ENCODE measurements at places on chromosomes 1 and 21. TPM values are rescaled to one million over a fixed set of nuclear protein-coding genes. Genes with fewer than 3 reads are reported as not detected.

The VWA5B1 gene
- total RNA-seq = not detected

The MX2 gene
- 42.6 TPM for total RNA-seq

The SLC16A4 gene
- total RNA-seq = 0.34 TPM

The KRTAP11-1 gene
- total RNA-seq = not detected

The ID3 gene
- total RNA-seq = 2.4 TPM

The OLFM3 gene
- not detected for total RNA-seq

The CIART gene
- total RNA-seq = 2.4 TPM

The NOTCH2 gene
- total RNA-seq = 74.7 TPM

DNA sequence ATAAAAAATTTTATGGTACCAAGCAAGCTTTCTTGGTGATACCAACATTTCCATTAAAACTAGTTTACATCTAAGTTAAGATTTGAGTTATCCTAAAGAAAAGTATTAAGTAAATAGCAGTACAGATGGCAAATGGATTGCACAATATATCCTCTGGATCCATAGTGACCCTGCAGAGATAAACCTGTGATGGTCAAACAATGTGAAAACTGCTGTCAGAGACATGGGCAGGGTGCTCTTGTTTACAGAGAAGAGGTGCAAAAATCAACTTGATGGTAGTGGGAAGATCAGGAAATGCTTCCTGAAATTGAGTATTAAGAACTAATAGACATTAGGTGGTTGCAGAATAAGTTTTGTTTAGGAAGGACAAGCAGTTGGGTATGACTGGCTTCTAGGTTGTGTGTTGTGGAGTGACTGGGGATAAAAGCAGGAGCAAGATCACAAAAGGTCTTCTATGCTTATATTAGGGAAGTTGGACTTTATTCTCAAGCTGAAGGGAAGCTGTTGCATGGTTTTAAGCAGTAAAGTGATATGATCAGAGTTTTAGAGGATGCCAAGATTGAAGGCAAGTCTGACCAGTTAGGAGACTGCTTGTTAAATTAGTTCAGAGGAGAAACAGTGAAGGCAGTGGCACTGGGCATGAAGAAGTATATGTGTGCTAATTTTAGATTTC lies 9.9 kb downstream of the TTC3 start:
- DNase-seq = no peak

GRCh38 chr1:62573675-62574074 lies 23.6 kb upstream of the ANGPTL3 start:
- DNase-seq = no peak

- DNase-seq = no peak
These were observed 43.0 kb upstream of the EGLN1 start for GRCh38 chr1:231465051-231465450.

DNA sequence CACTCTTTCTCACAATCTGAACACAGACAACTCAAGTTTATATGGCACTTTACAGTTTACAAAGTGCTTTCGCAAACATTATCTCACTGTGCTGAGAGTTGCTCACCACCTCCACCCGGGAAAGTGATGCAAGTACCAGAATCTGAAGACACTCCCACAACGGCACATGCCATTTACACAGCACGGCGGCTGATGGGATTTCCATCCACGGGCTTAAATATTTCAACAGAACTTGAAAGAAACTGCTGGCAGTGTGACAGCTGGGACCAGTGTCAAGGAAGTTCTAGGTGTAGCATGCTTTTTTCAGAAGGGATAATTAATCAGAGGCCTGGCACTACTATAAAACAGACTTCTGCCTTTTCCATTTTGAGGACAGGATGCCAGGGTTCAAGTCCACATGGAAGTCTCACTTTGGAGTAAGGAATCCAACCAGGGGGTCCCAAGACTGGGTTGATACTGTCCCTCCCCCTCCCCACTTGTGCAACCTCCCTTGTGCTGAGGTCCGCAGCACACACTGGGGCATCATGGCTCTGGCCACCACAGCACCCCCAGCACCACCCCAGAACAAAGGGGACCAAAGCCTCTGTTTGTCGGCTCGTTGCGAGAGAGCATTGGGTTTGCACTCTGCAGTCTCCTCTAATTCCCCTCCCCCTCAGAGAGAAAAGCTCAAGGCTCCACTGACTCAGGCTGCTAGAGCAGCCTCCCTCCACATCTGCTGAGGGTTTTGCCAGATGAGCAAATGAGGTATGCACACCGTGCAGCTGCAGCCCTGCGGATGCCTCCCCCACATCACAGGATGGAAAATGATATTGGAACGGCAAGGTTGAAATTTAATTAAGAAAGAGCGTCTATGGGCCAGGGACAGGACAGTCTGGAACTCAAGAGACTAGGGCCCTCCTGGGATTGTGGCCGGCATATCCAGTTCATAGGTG lies 154.9 kb downstream of the TGFBR3 start:
- no peak for DNase-seq

DNA sequence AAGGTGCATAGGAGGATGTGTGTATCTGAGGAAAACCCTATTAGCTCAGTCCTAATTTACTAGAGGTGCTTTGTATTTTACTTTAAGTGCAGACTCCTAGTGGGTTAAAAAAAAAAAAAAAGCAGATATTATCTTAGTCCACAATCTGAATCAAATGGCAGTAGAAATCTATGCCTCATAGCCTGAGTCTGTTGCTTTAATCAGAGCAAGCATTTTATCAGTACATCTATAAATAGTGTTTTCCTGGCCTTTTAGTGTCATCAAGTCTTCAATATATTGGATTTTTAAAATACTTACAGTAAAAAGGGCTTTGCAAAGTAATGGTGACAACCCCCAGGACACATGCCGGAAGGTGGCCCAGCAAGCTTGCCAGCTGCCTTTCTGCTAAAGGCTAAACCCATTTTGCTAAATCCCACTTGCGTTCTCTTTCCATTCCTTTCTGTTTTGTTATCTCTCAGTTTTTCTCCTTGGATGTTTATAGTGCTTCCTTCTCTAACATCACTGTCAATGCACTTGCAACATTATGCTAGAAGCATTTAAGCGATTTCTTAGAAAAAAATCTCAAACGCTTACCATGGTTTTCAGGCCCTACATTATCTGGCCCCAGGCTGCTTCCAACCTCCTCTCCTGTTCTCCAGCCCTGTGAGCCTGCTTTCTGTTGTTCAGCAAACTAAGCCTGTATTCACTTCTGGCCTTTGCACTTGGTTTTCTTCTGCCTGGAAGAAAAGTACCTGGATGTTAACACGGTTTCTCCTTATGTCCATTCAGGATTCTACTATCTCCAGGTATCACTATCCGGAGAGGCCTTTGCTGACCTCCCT lies 206.3 kb downstream of the PDE4B start:
- DNase-seq = no peak

GRCh38 chr1:209893751-209894150 lies 44.3 kb upstream of the SYT14 start:
- DNase-seq = no peak

DNA sequence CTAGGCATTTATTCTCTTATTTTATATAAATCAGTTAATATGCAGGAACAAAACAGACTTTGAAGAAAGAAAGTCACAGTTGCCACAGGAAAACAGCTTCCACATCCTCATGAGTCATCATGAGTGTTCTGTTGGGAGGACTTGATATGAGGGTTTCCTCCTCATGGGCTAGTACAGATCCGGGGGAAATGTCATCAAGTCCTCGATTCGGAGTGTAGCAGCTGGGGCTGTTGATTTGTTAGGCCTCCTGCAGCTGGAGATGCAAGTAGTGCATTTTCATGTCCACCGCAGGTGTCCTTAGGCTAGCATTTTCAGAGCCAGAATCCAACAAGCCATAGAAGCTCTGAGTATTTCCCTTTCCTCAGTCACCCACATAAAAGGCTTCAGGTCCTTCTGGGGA lies 36.7 kb downstream of the ADAM30 start:
- no peak for DNase-seq

GRCh38 chr1:221961532-221962292 lies 219.8 kb upstream of the DUSP10 start:
- peak; percentile 68 for DNase-seq

GRCh38 chr1:65668368-65668767 lies 124.3 kb upstream of the PDE4B start:
- no peak for DNase-seq

DNA sequence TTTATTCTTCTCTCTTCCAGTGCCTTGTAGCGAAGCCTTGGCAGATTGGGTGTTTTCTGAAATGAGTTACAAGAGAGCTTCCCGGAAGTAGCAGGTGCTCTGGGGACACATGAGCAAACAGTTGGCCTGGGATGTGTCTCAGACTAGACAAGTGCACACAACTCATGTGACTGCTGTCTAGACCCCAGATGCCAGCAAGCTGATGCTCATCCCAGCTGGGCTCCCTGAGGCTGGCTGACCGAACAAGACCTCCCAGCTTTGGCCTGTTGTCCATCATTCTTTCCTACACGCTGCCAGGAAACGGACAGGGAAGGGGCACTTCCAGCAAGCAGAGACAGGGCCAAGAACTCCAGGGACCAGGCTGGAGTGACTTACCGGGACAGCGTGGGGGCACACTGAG lies 18.7 kb upstream of the CSF1 start:
- no peak for DNase-seq

DNA sequence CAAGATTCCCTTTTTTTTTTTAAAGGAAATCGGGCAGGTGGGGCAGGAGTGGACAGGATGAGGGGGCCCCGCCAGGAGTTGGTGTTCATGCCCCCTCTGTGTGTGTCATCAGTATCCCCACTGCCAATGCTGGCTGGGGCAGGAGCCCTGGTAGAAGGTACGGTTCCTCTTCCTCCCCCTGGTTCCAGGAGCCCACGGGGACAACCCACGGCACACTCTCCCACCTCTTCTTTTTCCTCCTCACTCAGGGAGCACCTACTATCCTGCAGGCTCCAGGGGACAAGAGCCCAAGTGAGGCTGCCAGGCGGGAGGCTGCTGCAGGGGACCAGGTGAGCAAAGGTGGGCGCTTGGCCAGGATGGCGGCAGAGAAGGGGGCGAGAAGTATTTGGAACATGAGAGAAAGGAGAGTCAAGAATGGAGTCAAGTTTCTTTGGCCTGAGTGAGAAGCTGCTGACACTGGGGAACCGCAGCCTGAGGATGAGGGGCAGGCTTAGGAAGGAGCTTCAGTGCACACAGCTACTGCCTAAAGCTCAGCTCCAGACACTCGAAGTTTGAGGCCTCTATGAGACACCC lies 26.5 kb downstream of the ECE1 start:
- DNase-seq = no peak

DNA sequence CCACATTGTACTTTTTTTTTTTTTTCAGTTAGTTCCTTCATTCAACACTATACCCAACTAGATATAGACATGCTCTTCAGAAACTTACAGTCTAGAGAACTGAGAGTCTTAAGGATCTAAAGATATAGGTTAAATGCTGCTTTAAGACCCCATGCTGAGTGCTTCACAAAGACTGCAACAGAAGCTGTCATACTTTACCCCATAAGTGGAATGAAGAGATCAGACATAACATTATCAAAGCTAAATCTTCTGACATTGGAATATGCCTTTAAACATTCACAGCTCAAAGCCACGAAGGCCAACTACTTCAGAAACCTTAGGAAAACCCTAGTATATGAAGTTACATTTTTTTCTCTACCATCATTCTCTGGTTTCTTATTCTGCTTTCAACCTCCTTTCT lies 666.4 kb downstream of the KCNT2 start:
- no peak for DNase-seq

DNA sequence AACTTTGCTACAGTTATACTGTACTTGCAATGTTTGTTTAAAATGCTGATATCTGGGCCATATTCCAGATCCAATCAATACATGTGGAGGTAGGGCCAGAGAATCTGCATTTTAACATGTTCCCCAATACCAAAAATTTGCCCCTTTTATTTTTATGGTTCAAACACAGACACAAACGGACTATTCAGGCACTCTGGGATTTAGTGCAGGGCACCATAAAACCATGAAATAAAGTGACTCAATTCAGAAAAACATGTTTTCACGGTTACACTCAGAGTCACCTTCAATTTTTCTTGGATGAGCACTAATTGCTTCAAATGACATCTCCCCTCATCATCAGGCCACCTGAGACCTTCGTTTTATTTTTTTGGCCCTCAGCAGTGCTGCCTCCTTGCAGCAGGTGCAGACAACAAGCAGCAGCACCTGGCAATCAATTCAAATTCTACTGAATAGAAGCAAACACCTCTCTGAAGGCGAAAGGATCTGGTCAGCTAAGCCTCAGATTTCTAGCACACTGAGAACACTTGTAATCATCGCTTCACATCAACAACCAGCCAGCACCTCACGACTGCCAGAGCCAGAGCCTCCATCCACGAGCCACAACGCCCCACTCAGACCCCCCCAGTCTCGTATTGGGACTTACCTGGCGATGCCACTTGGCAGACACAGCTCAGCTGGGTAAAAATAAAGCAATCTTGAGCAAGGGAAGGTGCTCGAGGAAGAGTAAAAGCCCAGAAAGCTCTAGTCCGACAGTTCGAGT lies 1.1 kb downstream of the ERO1B start:
- DNase-seq = peak; percentile 61

DNA sequence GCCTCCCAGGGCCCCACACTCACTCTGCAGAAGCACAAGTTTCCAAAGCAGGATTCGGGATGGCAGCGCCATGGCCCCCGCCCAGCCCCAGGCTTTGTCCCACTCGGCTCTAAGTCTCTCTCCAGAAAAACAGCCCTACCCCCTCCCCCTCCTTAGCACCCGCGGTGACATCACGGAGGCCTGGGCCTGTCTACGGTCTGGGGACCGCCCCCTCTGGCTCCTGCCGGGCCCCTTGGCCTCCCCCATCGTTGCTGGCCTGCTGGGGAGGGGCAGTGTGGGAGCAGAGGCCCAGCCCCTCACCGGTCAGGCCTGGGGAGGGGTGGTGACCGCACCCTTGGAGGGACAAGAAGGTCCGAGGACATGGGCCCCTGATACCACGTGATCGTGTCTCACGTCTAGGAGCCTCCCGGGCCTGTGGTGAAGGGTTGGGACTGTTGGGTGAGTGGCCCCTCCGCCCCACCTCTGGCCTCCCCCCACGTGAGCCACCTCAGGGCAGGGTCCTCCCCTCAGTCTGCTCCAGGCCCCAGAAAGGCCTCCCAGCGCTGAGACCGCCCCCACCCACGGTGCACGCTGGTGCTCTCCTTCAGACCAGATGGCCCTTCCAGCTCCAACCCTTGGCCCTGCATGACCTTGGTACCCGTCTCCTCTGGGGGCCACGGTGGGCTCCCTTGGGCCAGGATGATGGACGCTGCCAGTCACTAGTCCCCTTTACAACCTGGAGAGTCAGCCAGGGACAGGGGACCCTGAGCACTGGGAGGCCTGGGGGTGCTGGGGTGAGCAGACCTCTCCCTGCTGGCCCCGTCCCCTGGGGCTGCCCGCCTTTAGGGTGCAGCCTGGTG lies at the start of gene MXRA8:
Gene MXRA8 (minus strand): TSS at position 123 of the 839 bp plus-strand sequence. CDS start 51 bp downstream, at position 72.
- DNase-seq = no peak

DNA sequence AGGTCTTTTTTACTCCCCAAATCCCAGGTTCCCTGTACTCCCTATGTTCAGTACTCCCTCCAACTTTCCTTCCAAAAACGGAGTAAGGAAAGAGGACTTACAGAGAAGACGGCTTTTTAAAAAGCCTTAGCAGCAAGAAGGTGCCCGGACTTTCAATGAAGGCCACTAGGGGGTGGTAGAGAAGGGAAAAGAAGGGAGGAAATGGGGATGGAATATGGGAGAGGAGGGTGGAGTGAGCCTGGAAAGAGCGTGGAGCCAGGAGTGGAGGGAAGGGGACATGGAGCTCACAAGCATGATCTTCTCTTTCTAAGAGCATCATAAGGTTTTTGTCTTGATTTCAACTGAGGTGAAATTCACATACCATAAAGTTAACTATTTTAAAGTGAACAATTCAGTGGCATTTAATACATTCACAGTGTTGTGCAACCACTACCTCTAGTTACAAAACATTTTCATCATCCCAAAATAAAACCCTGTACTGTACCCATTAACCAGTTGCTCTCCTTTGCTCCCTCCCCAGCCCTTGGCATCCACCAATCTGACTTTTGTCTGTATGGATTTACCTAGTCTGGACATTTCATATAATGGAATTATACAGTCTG lies 129.9 kb downstream of the ZNF281 start:
- DNase-seq = peak; percentile 59

All from natural killer cell (primary cell).